ENCODE measurements at places on chromosomes 16 and 17.

DNA sequence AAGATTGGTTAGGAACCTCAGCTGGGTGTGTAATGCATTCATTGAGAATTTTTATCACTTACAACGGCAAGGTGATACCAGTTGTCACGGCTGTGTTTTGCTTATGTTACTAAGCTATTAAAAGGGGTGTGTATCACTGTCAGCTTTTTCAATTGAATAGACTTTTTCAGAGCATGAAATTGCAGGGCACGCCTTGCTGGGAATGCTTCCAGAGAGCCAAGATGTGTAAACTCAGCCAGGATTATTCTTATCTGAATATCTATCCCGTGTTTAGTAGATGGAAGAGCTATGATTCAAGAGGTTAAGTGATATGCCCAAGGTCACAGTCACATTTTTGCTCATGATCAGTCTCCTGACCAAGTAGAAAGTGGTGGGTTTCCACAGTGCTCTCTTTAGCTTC, 6.6 kb upstream of the TEKT3 start:
- DNase-seq = peak; percentile 35

GRCh38 chr17:58329810-58330537, 1.4 kb upstream of the TSPOAP1 start:
- no peak for DNase-seq

DNA sequence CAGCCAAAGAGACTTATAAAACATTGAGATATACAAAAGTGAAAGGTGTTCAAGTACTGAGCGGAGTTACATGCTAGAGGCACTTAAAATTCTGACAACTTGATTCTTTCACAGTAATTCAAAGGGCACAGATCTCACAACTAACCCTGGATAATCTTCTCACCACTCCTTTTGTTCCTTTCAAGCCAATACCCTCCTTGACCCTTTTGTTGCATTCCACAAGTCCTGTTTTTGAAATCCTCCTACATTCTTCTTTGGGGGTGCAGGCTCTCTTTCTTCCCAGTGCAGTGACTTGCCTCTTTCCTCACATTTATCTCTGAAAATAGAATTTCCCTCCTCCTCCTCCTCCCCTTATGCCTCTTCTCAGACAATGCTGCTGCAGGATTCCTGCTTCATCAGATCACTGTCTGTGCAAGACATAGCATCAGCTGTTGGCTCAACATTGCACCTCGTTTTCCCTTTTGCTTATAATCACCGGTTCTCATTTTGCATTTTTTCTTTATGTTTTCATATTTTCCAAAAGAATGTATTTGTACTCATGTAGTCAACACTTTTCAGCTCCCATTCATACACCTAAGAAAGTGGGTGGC, 199.3 kb downstream of the CDH8 start:
- DNase-seq = no peak

DNA sequence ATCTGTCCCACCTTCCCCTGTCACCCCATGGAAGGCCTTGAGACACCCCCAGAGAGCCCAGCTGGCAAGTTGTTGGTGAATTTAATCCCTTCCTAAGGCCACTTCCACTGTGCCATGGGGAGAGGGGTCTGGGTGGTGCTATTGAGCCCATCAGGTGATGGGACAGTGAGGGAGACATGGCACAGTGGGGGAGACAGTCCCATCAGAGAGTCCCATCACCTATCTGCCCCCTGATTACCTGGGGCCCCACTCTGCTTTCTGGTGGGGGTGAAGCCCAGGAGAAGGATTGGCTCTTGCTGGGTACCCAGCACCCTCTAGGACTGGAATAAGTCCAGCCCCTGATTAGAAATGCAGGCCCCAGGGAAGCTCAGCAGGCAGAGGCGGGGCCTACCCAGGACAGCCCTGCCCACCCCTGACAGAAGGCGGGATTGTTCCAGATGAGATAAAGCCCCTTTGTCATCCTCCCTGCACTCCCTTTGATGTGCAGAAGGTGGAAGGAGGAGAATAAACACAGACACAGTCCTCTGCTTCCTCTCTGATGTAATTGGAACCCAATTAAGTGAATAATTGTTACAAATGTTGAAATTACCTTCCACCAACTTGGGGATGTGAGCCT, 18.9 kb downstream of the TMEM132E start:
- DNase-seq = no peak

DNA sequence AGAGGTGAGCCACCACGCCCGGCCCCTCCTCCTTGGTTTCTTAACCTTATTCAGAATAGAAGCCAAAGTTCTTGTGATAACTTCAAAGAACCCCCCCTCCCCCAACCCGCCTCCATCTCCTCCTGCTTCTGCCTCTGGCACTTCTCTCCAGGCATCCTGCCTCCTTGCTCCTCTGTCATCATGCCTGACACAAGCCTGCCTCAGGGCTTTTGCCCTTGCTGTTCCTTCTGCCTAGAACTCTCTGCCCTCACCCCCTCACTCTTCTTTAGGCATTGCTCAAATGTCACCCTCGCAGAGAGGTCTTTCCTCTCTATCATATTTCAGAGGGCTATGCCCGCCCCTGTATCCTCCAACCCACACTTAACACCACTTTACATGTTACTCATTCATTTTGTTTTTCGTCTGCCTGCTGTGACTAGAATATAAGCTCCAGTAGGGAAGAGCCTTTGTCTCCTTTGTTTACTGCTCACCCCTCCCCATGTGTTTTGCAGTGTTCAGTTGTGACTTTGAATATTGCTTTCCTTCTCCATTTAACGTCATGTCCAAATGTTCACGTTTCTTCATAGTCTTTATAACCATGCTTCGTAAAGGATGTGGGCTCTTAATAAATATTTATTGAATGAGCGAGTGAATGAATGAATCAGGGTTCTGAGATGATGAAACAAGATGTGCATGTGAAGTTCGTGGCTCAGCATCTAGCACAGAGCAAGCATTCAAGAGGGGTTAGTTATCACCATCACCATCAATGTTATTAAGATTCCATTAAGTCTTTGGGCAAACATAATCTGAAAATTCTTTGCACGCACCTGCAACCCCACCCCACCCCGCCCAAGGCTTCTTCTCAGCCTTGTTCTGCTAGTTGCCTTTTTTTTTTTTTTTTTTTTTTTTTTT, 186.2 kb upstream of the WSCD1 start:
- no peak for DNase-seq

GRCh38 chr17:75516619-75517296, 430 bp downstream of the TSEN54 start:
- DNase-seq = no peak

DNA sequence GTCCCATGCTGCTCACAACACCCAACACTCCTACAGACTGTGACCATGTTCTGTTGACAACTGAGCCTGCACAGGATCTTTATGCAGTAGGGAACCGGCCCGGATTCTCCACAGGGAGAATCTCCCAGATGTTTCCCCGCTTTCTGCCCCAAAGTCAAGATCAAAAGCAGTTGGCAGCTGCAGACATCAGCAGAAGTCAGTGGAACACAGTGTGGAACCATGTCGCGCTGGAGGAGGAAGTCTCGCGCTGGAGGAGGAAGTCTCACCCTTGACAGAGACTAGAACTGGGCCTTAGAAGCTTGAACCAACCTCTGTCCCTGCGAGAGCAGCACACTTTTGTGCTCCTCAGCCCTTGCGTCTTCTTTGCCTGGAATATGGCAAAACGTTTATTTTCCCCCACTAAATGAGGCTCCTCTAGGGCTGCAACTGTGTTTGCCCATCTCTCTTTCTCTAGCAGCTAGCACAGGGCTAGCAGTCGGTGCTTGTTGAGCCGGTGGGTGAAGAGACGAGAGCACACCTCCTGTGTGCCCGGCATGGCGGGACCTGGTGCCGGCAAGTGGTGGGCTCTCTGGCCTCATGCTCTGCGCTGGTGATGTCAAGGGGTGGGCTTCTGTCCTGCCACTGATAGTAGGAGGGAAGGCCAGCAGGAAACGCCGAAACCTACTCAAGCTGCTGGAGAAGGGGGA, 2.1 kb upstream of the MRC2 start:
- no peak for DNase-seq

DNA sequence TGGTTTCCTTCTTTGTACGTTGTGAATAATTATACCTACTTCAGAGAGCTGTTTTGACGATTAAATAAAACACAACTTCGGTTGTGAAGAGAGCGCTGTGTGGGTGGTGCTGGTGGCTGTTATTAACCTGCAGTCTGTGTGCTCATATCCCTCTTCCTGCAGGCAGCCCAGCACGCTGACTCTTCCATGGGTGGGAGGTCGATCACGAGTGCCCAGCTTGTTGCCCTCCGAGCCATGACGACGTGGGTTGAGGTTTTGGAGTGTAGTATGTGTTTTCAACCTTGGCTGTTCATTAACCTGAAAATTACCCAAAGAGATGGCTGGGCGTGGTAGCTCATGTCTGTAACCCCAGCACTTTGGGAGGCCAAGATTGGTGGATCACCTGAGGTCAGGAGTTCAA, 11.3 kb upstream of the GCSH start:
- DNase-seq = no peak

DNA sequence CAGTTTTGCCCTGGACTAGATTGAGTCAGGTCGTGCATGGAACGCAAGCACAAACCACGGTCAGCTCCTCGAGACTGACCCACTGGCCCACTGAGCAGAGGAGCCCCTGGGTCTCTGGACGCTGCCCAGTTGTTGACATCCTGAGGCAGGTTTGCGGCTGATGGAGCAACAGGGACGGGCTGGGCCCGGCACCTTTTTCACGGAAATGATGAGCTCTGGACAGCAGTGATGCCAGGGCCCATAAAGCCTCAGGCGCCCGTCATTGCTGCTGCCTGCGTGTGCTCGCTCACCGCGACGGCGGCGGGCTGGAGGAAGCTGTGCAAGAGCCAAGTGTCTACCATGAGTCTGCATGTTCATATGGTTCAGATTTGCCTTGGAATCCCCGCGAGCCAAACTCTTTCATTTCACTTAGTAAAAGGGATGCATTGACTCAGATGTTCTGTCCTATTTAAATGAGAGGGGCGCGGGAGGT, 30.8 kb upstream of the CRISPLD2 start:
- DNase-seq = no peak

DNA sequence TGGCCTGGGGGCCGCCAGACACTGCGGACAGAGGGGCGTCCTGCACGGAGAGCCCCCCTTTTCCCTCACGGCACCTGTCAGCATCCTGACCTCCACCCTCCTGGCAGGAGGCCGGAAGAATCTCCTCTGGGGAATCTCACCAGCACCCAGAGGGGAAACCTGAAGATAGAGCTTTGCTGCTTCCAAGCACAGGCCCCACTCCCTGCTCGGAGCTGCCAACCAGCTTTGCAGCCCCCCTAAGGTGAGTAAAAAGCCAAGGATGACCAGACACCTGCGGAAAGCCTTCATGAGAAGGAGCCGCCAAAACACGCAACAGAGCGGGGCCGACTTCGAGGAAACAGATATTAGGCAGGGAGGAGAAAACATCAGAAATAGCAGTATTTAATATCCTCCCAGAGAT, 3.4 kb upstream of the RBFOX3 start:
- DNase-seq = no peak

GRCh38 chr17:80986816-80987475, 4.7 kb upstream of the CHMP6 start:
- no peak for DNase-seq

GRCh38 chr16:63481060-63481459, 1444.8 kb upstream of the CDH8 start:
- no peak for DNase-seq

DNA sequence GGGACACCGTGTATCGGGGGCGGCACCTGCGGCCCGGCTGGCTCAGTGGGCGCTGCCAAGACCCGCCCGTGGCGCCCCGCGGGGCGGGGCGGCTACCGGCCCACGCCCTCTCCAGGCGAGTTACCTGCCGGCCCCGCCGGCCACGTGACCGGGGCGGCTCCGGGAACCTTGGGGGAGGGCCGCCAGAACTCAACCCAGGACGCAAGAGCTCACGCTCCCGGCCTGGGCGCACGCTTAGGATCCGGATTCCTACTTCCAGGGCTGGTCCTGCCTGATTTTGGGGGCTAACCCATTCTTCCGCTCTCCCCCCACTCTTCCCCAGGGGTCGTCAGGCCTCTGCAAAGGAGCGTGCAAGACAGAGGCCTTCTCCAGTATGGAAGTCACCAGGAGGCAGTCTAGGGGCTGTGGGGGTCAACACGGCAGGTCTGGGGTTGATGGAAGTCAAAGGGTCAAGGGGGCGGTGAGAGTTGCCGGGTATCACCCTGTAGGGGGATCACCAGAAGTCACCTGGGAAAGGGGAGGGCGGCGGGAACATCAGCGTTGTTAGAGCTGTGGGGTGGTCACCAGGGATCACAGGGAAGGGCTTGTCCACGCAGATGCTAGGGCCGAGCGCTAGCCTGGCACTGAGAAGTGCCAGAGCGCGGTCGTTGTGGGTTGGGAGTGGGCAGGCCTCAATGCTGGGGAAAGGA, 354 bp upstream of the ESRP2 start:
- DNase-seq = no peak

DNA sequence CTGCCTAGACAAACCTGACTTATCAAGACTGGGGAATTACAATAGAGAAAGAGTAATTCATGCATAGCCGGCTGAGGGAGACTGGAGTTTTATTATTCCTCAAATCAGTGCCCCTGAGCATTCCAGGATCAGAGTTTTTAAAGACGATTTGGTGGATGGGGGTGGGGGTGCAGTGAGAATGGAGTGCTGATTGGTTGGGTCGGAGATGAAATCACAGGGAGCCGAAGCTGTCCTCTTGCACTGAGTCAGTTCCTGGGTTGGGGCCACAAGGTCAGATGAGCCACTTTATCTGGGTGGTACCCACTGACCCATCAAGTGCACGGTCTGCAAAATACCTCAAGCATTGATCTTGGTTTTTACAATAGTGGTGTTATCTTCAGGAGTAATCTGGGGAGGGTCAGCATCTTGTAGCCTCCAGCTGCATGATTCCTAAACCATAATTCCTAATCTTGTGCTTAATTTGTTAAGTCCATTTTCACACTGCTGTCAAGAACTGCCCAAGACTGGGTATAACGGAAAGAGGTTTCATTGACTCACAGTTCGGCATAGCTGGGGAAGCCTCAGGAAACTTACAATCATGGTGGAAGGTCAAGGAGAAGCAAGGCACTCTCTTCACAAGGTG, 69.6 kb downstream of the MARF1 start:
- DNase-seq = no peak

GRCh38 chr17:51703361-51704341, 443.3 kb downstream of the UTP18 start:
- peak; percentile 72 for DNase-seq
